ENCODE measurements at places on chromosomes 13 and 19.

DNA sequence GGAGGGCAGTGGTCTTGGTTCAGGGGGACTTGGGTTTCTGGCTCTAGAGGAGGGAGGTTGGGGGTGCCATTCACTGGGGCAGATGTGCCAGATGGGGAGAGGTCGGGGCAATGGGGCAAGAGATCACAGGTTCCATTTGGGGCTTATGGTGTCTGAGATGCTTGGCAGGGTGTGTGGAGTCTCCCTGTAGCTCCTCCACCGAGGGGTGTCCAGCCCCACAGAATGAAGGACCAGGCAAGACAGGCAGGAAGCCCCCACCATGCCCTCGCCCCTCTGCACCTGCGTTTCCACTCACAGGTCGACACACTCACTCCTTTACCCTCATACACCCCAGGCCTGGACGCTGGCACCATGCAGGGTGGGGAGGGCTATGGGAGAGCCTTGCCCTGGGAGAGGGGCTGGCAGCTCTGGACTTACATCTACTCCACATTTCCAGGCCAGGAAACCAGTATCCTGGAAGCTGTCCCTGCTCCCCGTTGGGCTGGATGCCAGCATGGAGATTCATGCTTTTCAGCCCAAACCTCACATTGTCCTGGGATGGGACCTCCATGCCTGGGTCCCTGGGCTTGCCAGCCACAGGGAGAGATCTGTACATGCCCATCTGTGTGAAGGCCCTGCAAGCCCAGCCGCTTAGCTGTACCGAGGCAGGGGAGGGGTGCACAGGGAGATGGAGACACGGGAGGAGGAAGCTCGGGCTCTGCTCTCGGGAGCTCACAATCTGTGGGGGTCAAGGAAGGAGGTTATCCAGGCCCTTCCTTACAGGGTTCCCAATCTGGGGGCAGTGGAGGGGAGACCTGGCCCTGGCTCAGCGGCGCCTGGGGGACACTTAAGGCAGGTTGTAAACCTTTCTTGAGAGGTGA, 77.1 kb downstream of the CHST8 start:
- DNase-seq = no peak

DNA sequence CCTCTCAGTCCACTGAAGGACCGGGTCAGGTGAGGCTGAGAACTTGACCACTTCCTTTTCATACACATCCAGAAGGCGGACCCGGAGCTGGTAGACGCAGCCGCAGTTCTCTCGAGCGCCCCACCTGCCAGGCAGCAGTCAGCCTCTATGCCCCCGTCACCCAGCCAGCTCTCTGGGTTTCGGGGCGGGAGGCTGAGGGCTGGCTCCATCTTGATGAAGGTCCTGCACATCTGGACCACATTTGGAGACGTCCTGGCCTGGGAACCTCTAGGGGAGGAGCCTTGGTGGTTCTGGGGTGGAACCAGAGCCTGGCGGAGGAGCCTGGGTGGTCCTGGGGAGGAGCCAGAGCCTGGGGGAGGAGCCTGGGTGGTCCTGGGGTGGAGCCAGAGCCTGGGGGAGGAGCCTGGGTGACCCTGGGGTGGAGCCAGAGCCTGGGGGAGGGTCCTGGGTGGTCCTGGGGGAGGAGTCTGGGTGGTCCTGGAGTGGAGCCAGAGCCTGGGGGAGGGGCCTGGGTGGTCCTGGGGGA, 14.3 kb downstream of the MRPS12 start:
- DNase-seq = no peak

DNA sequence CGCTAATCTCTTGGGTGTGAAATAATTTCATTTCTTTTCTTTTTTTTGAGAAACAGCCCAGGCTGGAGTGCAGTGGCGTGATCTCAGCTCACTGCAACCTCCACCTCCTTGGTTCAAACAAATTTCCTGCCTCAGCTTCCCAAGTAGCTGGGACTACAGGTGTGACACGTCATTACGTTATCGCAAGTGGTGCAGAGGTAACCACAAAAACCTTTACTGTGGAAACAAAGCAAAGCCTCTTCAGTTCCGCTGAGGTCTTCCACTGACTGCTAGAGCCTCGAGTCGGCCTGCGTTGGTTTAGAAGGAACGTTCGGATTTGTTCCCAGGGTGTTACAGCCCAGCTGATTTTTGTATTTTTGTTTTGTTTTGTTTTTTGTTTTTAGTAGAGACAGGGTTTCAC, 2.0 kb upstream of the ZNF784 start:
- peak; percentile 54 for DNase-seq

DNA sequence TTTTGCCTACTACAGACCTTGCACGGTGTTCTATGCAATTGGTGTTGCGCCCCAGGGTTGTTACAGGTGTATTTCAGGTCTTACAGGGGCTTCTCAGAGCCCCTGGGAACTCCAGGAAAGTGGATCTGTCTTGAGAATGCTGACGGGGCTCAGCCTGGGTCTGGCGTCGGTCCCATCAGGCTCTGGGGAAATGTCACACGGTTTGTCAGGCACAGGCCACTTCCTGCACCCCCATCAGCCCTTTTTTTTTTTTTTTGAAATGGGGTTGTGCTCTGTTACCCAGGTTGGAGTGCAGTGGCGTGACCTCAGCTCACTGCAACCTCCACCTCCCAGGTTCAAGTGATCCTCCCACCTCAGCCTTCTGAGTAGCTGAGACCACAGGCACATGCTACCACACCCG, 13.2 kb downstream of the CLEC4G start:
- no peak for DNase-seq

DNA sequence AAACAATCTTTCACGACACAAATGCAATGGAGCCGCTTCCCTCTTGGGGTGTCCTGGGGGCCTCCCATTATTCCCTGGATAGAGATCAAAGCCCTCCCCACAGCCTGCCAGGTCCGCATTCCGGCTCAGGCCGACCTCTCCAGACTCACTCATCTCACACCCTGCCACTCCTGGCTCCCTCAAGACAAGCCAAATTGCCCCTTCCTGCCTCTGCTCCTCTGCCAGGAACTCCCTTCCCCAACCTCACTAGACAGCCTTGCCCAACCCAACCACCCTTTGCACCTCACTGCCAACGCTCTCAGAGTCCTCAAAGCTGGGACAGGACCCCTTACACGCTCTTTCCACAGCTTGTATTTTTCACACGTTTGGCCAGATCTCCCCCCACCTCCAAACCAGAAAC, 1.5 kb downstream of the ABHD17A start:
- DNase-seq = no peak

- no peak for DNase-seq
These were observed 108.9 kb downstream of the ZAR1L start for GRCh38 chr13:32206097-32206740.

- no peak for DNase-seq
These were observed 51.1 kb downstream of the DNM2 start for GRCh38 chr19:10768936-10769335.

- no peak for DNase-seq
These were observed 24.8 kb upstream of the ZNF254 start for GRCh38 chr19:24062190-24062589.

DNA sequence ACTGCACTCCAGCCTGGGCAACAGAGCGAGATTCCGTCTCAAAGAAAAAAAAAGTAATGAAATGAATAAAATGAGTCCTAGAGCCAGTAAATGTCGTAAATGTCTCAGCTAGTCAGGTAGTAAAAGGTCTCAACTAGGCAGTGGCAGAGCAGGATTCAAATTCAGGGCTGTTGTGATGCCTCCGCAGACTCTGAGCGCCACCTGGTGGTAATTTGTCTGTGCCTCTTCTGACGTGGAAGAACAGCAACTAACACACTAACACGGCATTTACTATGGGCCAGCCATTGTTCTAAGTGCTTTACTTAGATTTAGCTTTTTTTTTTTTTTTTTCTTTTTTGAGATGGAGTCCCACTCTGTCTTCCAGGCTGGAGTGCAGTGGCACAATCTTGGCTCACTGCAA, 30.2 kb downstream of the CYP2F1 start:
- peak; percentile 67 for DNase-seq

GRCh38 chr19:2249010-2249866, at the start of gene AMH:
TSS of gene AMH (plus strand) at chr19:2249323. CDS start at chr19:2249333, 10 bp downstream.
- DNase-seq = no peak

GRCh38 chr19:44580366-44580895, 32.9 kb upstream of the IGSF23 start:
- DNase-seq = no peak

- no peak for DNase-seq
These were observed 218.0 kb downstream of the IRS2 start for GRCh38 chr13:109568339-109568818.

DNA sequence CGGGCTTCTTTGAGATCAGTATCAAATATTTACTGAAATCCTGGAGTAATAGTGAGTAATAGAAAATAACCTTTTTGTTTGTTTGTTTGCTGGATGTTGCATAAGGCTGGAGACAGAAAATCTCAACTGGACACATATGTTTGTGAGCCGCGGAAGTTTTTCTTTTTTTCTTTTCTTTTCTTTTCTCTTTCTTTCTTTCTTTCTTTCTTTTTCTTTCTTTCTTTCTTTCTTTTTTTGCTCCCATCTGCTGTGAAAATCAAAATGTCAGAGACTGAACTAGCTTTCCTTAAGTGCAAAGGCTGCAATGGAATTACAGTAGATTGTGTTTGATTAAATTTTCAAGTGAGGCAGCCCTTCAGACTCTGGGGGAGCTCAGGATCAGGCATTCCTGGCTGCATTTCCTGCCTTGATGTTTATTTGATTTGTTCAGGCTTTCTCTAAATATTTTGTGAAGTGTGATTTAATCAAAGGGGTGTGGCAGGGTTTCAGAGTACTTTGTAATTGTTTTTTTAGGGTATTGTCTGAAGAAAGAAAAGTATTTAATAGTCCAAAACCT, 319 bp downstream of the FRY start:
- no peak for DNase-seq

- DNase-seq = peak; percentile 11
These were observed 1.4 kb downstream of the HNRNPUL1 start for GRCh38 chr19:41265395-41266153.

Measured in T-helper 1 cell (primary cell).